HuH-7 (cell line): ENCODE measurements at places on chromosomes 7 and 10.

DNA sequence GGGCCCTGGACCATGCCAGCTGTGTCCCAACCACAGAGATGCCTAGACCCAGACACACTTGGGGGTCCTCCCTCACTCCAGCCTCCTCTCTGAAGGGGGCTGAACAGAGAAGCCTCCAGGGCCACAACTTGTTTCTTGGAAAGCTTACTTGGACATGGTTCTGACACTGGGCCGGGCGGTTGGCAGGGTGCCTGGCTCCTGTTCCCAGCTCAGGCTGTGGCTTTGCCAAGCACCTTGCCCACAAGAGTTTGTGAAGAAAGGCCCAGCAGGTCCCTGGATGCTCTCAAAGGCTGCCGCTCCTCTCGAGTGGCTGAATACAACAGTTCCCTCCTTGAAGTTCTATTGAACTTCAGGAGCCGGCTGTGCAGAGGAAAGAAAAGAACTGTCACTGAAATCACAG lies 181.6 kb downstream of the PTPN20 start:
- no peak for DNase-seq

DNA sequence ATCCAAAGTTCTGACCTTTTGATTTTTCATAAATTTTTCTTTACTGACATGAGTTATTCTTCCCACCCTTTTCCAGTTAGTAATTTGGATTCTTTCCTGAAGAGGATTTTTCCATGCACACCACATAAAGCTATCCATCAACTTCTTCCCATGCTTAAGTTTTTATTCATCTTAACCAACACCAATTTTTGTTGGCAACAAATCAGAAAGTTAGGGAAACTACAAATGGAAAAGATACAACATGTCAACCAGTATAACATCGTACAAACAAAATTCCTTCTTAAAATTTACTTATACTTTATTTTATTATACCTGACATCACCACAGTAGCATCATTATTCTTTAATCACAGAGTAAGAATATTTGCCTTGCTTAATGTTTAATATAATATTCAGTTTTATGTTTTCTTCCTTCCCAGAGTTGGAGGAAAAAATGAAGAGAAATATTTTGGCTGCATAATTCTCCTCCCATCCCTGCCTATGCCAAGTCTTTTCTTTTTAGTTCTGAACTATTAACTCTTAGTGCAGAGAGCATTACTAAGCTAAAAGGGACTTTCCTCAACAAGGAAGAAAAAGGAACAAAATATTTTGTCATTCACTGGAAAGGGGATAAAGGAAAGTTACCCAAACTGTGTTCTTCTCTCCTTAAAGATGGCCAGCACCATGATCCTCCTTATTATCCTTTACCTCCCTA lies 67.5 kb upstream of the MEOX2 start:
- DNase-seq = no peak

DNA sequence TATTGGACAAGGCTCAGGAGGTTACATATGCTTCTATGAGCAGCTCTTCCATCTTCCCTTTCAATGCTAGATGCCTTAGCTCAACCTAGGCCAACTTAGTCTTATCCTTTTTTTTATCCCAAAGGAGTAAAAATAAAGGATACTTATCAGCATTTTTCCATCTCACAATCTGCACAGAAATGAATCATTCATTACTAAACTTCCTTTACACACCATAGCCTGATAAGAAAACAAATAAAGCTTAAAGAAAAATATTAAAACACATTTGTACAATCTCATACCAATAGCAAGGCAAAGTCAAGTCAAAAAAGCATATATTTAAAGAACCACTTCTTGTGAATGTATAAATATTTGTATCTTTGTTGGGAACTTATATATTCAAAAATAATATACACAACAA lies 407.4 kb downstream of the GRM8 start:
- DNase-seq = no peak

DNA sequence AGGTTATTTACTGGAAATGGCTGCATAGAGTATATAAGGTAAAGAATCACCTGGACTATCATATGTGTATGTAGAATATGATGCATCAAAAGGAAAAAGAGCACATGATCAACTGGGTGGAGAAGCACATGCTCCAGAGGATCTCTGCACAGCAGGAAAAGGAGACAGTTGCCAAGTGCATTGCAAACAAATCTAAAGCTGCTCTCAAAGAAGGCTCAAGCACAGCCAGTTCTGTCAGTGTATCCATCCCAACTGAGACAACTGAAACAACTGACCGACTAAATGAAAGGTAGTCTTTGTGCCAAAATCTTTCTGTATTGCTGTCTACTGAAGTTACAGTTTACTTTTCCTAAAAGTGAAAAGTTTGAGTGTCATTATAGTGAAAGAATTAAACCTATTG lies 83.2 kb upstream of the SGCE start:
- no peak for DNase-seq
